Heart right ventricle (tissue), 16 donors: ENCODE measurements at places on chromosomes 6 and 20. TPM values are rescaled to one million over a fixed set of nuclear protein-coding genes. Genes with fewer than 3 reads are reported as not detected.

- no peak overlapping the region for H3K27ac ChIP-seq
- no peaks in the 10 kb centered on the region for H3K36me3 ChIP-seq
- H3K27me3 ChIP-seq, result no peaks in the 10 kb centered on the region
- no peak overlapping the region for H3K4me3 ChIP-seq
- H3K4me1 ChIP-seq, result no peaks in the 10 kb centered on the region
These were observed 572.8 kb downstream of the TFAP2A start for GRCh38 chr6:9841886-9842725.

GRCh38 chr20:16601047-16601446, 27.8 kb upstream of the KIF16B start:
- H3K27ac ChIP-seq, result no peak overlapping the region
- H3K36me3 ChIP-seq, result no peaks in the 10 kb centered on the region
- H3K27me3 ChIP-seq, result no peaks in the 10 kb centered on the region
- H3K4me1 ChIP-seq, result no peaks in the 10 kb centered on the region

DNA sequence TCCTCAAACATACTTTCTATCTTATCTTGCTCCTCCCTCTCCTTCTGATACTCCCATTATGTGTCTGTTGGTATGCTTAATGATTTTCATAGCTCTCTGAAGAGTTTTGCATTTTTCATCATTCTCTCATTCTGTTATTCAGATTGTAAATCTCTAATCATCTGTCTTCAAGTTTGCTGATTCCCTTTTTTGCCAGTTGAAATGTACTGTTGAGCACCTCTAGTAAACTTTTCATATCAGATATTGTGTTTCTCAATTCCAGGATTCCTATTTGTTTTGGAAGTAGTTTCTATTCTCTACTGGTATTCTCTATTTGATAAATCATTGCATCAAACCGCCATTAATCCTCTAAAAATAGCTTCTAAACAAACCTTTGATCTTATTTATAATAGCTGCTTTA, 387.7 kb downstream of the PAX1 start:
- DNase-seq, result no peak
- H3K27me3 ChIP-seq, result no peaks in the 10 kb centered on the region
- no peak overlapping the region for H3K27ac ChIP-seq
- H3K4me1 ChIP-seq, result no peaks in the 10 kb centered on the region

DNA sequence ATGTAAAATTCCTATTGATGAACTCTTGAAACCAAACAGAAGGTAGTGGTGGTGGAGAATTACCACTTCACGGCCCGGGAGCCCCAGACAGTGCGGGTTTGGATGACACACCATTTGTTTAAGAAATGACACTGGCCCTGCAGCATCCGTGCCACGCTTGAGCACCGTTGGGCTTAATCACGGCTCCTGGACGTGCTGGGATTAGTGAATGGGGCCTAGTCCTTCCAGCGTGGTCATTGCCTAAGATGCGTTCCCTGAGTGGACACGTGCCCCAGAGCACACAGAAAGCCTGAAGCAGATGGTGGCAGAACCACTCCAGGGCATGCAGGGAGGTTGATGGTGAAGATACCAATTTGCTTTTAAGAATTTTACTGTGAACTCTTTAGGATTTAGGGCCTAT, 14.5 kb downstream of the STX16 start:
- H3K27ac ChIP-seq, result no peak overlapping the region
- DNase-seq, result no peak

GRCh38 chr6:21281366-21281765, 312.2 kb upstream of the SOX4 start:
- H3K36me3 ChIP-seq, result no peaks in the 10 kb centered on the region
- no peak overlapping the region for H3K27ac ChIP-seq
- H3K27me3 ChIP-seq, result no peaks in the 10 kb centered on the region
- no peak overlapping the region for H3K4me3 ChIP-seq
- no peak for DNase-seq
- H3K4me1 ChIP-seq, result no peaks in the 10 kb centered on the region

DNA sequence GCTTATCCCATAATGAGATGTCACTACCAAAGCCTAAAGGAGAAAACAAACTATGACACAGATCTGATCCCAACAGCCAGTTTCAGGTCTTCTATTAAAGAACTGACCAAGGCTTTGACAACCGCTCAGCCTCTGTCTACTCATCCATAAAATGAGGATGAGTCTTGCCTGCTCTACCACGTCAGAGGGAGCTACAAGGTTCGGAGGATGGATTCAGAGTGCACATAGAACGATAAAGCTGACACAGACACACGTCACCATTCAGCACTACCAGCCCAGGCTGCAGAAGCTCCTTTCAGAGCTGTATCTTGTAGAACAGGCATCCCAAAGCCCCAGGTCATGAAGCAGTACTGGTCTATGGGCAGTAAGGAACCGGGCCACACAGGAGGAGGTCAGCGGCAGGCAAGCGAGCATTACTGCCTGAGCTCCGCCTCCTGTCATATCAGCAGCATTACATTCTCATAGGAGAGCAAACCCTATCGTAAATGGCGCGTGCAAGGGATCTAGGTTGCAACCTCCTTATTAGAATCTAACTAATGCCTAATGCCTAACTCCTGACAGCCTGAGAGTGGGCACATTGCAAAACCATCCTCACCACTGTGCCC, 25.1 kb downstream of the KIF16B start:
- H3K4me3 ChIP-seq, result no peak overlapping the region
- no peak overlapping the region for H3K27ac ChIP-seq
- no peaks in the 10 kb centered on the region for H3K4me1 ChIP-seq
- H3K36me3 ChIP-seq, result no peaks in the 10 kb centered on the region
- DNase-seq, result no peak

DNA sequence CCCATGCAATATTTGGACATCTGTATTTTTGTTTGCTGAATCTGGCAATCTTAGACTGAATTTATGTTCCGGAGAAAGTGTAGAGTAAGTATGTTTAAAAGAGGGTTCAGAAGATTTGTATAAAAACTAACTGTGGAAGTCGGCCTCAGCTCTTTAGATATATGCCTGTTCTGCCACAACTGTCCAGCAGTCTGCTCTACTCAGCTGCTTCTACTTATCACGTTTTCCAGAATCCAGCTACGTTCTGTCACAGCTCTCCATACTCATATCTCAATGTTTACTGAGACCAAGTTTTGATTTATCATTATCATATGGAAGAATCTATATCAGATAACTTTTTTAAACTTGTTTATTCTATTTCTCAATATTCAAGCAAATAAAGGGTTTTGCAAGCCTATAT, 721.3 kb downstream of the EYS start:
- no peak overlapping the region for H3K27ac ChIP-seq
- no peaks in the 10 kb centered on the region for H3K4me1 ChIP-seq
- H3K4me3 ChIP-seq, result no peak overlapping the region

Gene ULBP2
- 0.47 TPM for total RNA-seq

Gene SLC32A1
- total RNA-seq, result not detected
